NB4 (cell line): ENCODE measurements at places on chromosomes 6 and 20.

DNA sequence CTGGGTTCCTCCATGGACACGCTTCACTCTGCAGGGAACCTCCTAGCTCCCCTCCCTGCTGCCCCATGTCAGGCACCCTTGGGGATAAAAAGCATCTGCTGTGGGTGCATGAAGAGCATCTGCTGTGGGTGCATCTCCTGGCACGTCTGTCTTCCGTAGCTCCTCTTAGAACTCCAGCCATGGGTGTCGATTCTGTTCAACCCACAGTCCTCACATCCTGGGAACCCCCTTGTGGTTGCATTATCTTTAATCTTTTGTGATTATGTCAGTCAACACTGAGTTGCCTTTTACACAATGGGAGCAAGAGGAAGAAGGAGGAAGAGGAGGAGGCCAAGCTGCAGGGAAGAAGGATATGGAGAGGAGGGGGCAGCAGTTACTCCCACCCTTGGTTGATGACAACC is 24.1 kb upstream of the CCR6 start:
- DNase-seq, result peak; percentile 58

DNA sequence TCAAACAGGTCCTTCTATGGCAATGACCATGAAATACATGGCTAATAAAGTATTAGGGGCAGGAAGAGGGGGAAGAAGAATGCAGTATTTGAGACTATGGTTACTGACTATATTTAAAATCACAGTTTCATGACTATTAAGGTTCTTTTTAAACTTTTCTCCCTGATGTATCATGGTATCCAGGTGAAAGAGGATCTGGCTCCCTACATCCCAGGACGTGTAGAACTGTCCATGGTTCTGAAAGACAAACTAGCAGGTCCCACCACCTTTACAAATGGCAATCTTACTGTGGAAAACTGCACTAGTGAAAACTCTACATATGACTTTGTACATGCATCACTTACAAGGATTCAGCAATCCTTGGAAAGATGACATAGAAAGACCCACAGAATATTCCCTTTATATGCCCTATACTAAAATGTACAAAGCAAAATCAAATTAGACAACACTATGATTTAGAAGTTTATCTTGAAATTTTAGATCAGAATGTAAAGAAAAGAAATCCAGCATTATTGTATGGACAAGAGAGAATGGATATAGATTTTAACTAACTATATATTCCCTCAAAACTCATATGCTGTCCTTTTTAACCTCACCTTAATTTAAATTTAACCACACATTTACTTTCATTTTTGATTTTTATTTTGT is 33.5 kb downstream of the RPP21 start:
- DNase-seq, result peak; percentile 25

GRCh38 chr6:37145443-37145842 is 24.5 kb upstream of the PIM1 start:
- DNase-seq, result no peak

DNA sequence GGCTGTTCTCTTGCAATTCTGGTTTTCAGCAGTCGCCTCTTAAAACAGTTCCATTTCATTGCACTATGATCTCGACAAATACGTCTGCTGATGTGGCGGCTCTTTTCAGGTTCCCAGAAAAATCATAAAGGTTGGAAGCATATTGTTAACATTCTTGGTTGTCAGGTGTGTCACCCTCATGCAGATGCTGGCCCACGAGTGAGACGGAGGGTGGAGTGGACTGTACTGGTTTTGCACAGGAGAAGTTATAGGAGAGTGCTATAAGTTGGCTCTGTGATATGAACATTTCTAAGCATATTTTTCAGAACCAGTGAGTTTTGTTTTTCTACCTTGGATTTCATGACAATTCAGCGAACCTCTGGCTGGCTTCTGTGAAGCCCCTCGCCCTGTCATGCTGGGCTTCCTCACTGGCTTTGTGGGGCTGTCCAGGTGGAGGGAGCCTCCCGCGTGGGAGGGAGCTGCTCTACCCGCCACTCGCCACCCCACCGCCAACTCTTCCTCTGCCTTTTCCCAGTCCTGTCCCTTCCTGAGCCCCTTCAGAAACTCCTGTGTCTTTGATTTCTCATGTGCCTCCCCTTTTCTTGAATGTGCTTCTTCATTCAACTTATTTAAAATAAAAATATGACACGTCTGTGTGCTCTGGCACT is 10.6 kb downstream of the IRF4 start:
- DNase-seq, result no peak

GRCh38 chr6:118277631-118278030 is 270.5 kb upstream of the PLN start:
- no peak for DNase-seq

- no peak for DNase-seq
Measured at GRCh38 chr6:52081237-52081636, 6.2 kb downstream of the PKHD1 start.

- peak; percentile 6 for DNase-seq
Measured at GRCh38 chr20:10357061-10357708, 76.8 kb downstream of the MKKS start.

- DNase-seq, result no peak
Measured at GRCh38 chr6:42199106-42199981, 4.6 kb upstream of the GUCA1B start.

- DNase-seq, result no peak
Measured at GRCh38 chr6:4612636-4613171, 163.5 kb upstream of the CDYL start.

GRCh38 chr20:50014570-50015562 is 32.1 kb downstream of the SNAI1 start:
- no peak for DNase-seq

GRCh38 chr6:29726001-29726400 is 2.8 kb downstream of the HLA-F start:
- no peak for DNase-seq

DNA sequence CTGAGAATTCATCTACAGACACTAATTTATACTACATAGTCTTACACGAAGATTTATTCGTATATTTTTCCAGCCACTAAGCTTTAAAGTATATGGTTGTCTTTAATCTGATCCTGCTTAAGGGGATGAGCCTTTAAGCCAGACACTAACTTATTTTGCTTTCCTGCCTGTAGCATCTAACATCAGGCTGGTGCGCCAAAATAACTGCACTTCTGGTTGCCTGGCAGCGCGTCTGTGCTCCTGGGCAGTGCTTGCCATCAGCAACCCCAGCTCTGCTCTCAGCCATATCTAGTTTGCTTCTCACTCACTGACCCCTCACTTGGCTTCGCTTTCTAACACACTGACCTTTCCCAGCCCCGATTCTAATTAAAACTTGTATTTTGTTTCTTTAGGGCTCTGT is 21.8 kb downstream of the HMGCLL1 start:
- no peak for DNase-seq

DNA sequence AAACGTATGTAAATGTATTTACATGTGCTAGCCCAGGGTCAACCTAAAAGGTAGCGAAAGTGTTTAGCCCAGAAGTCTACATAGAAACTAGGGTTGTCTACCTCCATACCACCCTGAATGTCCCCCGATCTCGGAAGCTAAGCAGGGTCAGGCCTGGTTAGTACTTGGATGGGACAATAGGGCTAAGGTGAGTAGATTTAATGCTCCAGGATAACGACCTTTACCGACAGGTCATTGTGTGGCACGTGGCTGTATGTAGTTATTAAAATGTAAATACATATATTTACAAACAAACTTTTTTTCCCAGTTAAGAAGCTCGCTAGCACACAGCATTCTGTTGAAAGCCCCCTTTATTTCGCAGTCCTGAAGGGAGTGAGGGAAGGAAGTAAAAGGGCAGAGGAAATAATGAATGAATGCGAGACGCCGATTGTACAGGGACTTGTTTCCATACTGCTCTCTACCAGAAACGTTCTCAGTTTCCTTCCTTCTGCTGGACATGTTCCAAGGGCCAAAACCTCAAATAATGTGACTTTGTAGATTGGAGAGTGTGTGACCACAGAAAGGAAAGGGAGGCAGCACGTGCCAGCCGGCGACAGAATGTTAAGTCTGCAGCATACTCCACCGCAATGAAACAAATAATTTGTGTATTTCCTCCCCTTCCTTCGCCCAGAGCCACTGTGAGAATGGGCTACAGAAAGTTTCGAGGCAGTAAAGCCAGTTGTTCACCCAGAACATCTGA is 612 bp downstream of the ADAT2 start:
- DNase-seq, result peak; percentile 68

DNA sequence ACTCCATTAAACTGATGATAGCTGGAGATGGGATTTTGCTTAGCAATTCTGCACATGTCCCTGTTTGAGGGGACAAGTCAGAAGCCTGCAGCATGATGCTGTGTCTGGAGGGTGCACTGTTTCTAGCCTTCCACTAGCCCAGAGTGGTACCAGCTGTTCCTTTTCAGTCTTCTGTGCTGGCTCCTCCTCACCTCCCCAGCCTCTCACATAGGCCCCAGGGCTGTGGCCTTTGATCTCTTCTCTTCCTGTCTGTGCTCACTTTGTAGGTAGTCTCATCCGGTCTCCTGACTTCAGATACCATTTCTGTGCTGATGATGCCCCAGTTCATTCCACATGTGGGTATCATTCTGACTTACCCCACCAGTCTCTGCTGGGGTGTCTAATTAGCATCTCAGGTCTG is 126.3 kb downstream of the HIVEP1 start:
- DNase-seq, result no peak

- peak; percentile 67 for DNase-seq
Measured at GRCh38 chr20:57398231-57398821, 7.1 kb downstream of the RBM38 start.

- DNase-seq, result no peak
Measured at GRCh38 chr20:57270204-57270984, 4.0 kb upstream of the BMP7 start.

DNA sequence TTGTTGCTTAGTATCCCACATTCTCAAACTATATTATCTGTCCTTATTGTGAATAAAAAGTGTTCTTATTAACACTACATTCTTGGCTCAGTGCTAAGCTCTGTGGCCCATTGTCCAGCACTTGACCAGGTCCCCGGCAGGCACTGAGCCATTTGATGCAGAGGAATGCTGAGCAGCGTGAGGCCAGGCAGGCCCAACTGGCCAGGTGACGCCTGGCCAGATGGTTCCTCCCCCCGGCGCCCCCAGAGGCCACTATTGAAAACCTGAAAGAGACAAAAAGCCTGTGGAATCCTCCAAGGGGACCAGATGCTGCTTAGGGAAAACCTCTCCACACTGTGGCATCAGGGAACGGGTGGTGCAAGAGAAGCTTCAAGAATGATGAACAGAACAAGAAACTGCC is 597.5 kb upstream of the JAG1 start:
- no peak for DNase-seq

- no peak for DNase-seq
Measured at GRCh38 chr20:40592941-40593340, 96.1 kb downstream of the MAFB start.

DNA sequence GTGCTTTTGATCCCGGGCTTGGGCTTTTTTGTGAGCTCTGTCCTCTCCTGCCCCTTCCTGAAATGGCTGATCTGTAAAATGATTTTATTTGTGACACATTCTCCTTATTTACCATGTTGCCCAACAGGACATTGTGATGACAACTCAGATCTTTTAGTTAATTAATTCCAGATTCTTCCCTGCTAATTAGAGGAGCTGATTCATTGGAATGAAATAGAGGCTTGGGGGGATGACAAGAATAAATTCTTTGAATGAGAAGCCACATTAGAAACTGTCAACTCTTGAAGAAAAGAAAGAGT is 26.1 kb upstream of the GABRR1 start:
- no peak for DNase-seq

DNA sequence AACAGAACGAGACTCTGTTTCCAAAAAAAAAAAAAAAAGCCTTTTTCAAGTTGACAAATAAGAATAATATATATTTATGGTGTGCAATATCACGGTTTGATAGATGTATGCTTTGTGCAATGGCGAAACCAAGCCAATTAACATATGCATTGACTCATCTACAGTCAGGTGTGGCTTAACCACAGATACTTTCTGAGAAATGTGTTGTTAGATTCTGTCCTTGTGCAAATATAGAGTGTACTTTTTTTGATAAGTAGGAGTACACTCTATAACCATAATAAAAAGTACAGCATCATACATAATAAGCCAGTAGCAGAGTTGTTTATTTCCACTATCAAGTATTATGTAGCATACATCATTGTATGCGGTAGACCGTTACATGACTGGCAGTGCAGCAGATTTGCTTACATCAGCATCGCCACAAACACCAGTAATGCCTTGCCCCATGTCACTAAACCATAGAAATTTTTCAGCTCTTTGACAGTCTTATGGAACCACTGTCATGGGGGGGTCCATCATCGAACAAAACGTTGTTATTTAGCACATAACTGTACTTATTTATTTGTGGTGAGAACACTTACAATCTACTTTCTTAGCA is 59.2 kb downstream of the TMEM170B start:
- no peak for DNase-seq

GRCh38 chr20:12723811-12724210 is 285.0 kb upstream of the SPTLC3 start:
- DNase-seq, result no peak

- DNase-seq, result peak; percentile 81
Measured at GRCh38 chr6:423799-424345, 32.3 kb downstream of the IRF4 start.

DNA sequence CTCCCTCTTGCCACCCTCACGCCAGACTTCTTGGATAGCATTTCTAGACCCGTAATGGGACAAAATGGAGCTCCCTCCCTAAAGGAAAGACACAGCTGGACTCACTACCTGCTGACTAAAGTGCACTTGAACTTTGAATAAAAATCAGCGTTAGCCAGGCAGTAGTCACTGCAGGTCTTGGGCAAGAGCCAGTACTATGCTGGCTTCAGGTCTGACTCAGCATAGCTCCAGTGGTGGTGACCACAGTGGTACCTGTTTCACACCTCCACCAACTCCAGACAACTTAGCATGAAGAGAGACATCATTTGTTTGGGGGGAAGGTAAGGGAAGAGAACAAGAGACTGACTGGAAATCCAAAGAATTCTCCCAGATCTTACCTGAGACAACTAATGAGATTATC is 906.8 kb downstream of the GRIK2 start:
- DNase-seq, result no peak

DNA sequence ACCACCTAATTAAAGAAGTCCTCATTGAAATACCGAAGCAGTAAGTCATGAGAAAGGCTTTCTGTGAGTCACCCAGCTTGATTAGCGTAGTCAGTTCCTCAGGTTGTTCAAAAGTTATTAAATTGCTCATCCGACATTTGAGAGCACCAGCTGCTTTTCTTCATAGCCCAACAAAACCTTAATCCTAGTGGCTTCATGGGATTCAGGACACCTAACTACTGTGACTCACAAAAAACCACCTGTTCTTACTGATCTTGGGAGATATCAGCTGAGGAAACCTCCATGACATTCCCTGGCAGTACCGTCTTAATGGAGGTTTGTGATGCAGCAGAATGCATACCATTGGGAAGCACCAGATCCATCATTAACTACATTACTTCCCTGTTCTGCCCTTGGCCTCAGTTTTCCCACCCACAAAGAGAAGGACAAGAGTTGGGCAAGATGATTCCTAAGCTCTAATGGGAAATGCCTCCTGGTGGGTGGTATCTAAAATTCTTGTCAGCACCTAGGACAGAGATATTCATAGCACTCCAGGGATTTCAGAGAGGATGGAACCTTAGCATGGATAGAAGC is 103.8 kb downstream of the KHDC1L start:
- DNase-seq, result no peak

- DNase-seq, result no peak
Measured at GRCh38 chr6:8803181-8803760, 367.9 kb upstream of the SLC35B3 start.
